ENCODE measurements at places on chromosomes 11 and 22. TPM values are rescaled to one million over a fixed set of nuclear protein-coding genes. Genes with fewer than 3 reads are reported as not detected.

DNA sequence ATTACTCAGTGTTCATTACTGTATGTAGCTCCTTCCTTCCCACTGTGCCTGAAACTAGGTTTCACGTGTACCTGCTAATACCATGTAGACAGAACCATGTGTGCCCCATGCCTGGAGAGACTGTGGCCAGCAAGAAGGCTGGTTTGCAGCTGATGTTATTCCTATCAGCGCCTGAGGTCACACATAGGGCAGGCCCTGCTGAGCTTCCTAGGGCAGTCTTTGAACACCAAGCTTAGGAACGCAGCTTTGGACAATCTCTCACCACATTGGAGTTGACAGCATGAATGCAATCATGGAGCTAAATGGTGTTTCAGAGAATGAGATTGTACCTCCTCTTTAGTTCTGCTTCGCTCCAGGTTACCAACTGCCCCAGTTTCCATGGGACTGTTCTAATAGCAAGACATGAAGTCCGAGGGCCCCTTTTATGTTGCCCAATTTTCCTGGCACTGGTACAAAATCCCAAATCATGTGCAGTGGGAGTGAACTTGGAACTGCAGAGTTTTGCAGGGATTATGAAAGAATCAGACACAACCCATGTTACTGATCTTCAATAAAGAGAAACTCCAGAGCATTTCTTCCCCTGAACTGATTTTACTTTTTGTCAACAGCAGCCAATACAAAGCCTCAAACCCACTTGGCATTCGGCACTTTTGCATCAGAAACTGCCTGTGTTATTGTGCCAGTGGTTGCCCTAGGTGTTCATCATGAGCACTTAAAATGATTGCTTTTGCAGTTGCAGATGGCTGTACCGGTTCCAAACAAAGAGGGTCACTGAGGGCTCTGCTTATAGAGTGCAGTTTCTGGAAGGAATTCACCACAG is 154.2 kb upstream of the TTC12 start:
- no peak for DNase-seq

The NOX4 gene
- total RNA-seq = 1.1 TPM

- peak; percentile 86 for DNase-seq
Measured at GRCh38 chr11:118911880-118912741, 13.6 kb downstream of the BCL9L start.

The CDC42EP2 gene
- 15.2 TPM for total RNA-seq

DNA sequence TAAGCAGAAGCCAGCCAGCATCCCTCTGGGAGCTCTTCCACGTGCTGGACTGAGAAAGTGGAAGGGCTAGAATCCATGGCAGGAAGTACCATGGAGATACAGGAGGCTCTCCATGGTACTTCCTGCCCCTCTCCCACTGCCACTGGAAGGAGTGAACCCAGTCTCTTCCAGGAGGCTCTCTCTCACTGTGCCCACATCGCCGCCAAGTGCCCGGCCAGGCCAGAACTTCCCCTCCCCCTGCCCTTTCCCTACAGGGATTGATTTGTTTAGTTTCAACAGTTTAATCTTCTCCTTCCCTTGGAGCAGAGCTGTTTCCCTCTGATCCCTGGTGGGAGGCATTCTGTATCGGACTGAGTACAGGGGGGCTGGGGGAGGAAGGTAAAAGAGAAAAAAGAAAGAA is 133.6 kb downstream of the DSCAML1 start:
- DNase-seq = no peak

All from WTC11 (cell line).